ENCODE measurements at places on chromosomes 7 and 10.
A peak's percentile ranks its signal among the peaks of the same experiment; 100 is the strongest.

GRCh38 chr10:73843261-73843660 is 31.1 kb downstream of the CAMK2G start:
- DNase-seq = no peak

DNA sequence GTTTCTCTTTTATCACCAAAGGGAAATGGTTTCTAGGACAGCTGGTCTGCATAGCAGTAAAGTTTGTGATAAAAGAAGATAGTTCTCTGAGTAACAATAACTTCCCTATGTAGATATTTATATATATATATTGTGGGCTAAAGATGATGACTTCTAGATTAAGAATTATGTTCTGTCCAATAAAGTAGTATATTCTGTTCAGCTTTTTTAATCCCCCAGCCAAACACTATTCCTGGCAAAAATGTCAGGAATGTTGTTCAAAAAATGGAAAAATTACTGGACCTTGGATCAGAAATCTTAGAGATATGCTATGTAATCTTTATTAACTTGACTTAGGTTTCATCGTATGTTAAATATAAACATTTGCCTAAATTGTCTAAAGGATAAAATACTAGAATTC is 136.3 kb upstream of the GNAI1 start:
- no peak for DNase-seq

DNA sequence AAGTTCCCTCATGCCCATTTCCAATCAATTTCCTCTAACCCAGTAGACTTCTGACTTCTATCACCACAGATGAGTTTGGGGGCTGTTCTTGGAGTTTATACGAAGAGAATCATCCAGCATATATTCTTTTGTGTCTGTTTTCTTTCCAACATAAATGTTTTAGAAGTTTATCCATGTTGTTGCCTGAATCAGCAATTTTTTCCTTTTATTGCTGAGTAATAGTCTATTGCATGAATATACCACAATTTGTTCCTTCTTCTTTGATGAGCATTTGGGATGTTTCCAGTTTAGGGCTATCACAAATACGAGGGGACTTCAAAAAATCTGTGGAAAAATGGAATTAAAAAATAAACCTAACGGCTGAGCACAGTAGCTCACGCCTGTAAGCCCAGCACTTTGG is 26.2 kb downstream of the COPG2 start:
- no peak for DNase-seq

DNA sequence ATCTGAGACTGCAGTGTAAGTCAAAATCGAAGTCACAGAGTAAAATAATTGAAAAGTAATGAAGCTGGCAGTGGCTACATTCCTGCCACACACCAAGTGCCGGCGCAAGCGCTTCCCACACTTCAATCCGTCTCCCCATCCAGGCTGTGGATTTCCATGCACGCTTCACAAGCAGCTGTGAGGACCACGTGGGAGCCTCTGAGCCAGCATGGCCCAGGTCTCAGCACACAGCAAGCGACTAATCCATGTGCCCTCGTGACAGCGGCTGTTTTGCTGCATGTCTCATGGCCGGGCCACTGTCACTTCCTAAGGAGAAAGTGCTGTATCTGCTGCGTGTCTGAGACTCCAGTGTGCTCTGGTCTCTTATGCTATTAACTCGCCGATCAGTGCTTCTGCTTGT is 566.9 kb downstream of the DNAJB6 start:
- no peak for DNase-seq

DNA sequence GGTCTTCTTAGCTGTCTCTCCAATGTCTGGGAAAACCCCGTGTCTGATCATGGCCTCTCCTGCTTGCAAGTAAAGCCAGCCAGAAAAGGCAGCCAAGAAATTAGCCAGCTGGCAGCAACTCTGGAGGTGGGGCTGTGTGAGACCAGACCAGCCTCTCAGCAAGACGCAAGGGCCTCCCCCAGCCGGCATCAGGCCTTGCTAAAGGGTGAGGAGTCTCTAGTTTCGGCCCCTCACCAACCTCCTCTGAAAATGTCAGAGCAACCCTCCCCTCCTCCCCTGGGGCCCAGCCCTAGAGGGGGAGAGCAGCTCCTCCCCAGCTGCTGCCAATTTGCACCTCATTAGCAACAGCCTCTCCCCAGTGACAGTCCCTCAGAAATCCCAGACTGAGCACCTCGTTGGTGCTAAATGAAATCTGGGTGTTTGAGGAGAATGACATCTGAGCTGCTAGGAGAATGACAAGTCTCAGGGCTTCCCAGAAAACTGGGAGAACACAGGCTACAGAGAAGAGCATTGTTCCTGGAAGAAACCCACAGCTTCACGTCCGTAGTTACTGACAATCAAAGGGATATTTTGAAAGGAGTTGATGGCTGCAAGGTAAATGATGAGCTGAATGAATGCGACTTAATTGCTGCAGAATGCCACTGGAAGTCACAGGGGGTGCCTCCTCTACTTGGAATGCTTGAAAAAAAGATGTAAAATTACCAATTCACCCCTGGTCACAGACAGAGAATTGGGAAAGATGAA is 25.9 kb downstream of the DGKI start:
- DNase-seq = no peak

DNA sequence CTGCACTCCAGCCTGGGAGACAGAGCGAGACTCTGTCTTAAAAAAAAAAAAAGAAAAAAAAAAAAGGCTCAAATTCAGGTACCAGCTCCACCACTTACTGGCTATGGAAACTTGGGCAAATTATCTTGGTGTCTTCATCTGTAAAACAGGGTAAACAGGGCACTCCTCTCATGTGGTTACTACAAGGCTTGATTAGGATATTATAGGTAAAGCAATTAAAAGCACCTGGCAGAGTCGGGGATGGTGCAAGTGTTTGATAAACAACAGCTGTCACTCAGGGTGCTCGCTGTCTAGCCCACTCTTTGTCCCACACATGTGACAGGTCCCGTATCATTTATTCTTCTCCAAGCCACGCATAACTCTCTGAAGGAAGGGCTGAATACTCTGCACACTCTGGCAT is 96.9 kb downstream of the SORBS1 start:
- no peak for DNase-seq

DNA sequence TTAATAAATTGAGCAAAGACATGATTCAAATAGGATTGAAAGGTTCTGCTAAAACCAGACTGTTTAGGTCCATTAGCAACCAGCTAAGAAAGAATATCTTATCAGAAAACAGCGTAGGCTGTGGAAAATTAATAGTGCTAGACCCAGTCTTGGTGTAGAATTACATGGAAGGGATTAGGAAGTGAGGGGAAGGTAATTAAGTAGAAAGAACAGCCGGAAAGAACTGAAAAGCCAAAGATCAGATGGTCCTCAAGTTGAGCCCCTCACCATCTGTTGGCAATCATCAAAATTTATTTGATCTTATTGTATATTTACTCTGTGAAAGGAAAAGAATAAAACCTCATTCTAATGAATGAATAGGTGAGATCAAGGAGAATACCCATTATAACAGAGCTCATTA is 50.1 kb downstream of the COL1A2 start:
- DNase-seq = peak; percentile 17

GRCh38 chr7:14973712-14974428 is 71.3 kb upstream of the DGKB start:
- DNase-seq = no peak

GRCh38 chr10:121058082-121058481 is 206.9 kb downstream of the WDR11 start:
- DNase-seq = no peak

DNA sequence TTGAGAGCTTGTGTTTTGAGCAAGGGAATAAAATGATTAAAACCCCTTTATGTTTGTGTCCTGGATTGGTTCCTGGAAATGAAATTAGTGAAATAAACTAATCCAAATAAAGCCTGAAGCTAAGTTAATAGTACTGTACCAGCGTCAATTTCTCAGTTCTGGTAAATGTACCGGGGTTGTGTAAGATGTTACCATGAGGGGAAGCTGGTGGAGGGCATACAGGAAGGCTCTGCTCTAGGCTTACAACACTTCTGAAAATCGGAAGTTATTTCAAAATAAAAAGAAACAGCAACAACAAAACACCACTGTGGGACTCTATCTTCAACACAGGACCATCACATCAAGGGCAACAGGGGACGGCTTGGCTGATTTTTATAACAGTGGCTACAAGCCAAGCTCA is 257.0 kb downstream of the CREB5 start:
- DNase-seq = no peak

- no peak for DNase-seq
Measured at GRCh38 chr10:70771311-70772194, 13.6 kb downstream of the TBATA start.

DNA sequence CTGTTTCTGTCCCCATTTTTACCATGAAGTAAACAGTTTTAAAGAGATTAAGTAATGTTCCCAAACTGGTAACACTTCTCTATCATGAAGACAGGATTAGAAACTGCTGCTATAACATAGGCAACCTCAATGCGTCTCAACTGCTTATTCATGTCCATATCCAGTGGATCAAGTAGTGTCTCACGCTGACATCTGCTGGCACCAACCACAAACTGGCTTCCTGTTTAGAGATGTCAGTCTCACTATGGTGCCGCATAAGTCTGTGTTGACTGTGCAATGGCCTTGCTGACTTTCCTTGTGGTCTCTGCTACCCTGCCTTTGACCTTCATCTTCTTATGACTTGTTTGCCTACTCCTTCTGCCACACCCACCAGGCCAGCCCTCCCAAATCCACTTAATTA is 369.6 kb upstream of the DPP6 start:
- DNase-seq = no peak

DNA sequence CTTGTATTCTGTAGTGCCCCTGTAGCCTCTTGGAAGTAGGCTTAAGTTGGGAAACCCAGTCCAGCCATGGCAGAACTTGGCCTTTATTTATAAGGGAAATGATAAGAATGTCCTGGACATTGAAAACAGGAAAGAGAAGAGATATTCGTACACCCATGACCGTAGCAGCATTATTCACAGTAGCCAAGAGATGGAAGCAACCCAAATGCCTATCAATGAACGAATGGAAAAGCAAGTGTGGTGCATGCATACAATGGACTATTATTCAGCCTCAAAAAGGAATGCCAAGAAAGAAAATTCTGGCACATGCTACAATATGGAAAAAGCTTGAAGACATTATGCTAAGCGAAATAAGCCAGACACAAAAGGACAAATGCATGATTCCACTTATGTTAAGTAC is 315.3 kb downstream of the CXCL12 start:
- DNase-seq = no peak

GRCh38 chr7:112790586-112791003 is 402 bp upstream of the TMEM168 start:
- no peak for DNase-seq

DNA sequence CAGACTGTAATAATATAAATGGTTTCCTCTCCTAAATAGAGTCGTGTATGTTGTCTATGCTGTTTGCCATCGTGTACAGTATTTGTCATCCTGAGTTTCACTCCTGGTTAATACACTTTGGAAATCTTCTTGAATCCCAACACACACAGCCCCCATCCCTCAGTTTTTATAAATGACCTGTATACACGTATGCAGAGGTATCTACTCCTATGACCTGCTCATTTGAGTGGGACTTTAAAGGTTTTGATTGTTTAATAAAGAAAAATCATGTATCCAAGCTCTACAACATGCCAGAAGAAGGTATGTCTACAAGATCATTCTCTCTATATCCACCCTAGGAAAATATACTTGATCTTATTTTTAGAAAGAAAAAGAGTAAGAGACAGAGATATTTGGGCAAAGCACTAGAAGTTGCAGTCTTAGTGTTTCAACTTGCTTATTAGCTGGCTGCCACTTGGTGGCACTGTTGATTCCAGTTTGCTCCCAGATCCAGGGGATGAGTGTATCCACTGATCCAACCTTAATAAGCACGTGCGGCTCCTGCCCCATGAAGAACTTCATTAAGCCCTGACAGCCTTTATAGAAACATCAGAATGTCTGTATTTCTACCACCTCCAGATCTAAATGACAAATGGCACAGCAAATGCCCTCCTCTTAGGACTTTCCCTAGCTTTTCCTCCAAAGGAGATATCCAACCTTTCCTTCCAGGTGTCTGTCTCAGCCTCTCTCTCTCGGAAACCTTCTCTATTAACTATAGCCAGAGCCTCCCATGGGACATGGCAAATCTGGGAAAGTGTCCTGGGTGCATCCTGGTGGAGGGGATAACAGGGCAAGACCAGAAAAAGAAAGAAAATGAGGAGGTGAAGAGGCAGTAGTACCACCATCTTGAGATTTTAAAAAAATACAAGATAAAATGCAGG is 181.6 kb upstream of the NEBL start:
- no peak for DNase-seq

- DNase-seq = no peak
Measured at GRCh38 chr10:86613905-86614304, 40.4 kb upstream of the OPN4 start.
